ENCODE measurements at places on chromosomes 3 and 15.
A peak's percentile ranks its signal among the peaks of the same experiment; 100 is the strongest.

- DNase-seq = no peak
Observed at GRCh38 chr3:155423526-155424322, 130.2 kb upstream of the STRIT1 start.

DNA sequence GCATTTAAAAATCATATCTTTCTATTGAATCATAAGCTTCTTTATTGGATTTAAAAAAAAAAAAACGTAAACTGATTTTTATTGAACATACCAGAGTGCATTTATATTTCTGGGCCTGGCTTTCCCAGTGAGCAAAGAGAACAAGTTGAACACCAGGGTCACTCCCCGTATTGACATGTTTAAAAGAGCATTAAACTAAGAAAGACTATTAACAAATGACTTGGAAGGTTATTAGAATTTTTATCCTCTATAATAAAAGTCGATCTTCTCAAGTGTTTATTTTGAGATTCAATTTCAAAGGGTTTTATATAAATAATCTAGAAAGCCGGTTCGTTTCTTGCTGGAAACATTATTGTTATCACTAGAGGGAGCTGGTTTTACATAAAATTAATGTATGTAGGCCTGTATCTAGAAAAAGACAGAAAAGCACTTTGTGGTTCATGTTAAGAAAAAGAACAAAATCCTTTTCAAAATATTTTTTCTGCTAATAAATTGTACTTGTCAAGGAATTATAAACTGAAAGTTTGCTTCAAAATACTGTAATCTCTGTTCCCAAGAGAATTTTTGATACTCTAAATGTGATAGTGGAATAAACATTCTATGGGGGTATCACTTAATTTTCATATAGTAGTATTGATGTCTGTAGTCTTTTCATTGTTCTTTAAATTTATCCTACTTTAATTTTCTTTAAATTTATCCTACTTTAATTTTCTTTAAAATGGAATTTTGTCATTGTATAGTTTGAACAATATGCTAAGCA lies 321.8 kb upstream of the MME start:
- no peak for DNase-seq

DNA sequence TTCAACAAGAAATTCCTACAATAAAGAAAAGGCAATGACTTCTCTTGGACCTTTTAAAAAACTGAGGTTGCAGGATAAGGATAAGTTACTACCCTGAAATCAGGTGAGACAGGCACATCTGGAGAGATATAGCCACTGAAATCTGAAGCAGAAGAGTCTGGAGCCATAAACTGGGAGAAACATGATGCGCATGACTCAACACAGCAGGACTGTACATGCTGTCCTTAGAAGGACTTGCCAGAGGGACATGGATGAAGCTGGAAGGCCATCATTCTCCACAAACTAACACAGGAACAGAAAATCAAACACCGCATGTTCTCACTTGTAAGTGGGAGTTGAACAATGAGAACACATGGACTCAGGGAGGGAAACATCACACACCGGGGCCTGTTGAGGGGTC lies 1020.2 kb downstream of the AGBL1 start:
- no peak for DNase-seq

DNA sequence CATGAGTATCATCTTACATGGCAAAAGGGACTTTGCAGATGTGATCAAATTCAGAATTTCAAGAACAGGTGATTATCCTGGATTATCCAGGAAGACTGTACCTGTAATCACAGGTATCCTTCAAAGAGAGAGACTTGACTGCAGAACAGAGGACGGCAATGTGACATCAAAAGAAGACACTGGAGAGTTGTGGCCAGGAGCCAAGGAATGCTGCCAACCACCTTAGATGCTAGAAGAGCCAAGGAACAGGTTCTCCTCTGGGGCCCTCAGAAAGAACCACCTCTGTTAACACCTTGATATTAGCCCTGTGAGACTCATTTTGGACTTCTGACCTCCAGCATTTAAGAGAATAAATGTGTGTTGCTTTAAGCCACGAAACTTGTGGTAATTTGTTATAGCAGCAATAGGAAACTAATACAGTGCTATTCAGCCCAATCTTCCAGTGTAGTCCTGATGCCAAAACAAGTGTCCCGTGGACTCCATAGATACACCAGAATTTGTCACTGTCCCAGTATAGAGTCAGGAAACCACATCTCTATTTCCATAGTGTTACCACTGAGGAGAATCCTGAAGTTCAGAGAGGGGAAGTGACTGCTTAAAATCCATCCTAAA lies 330.6 kb upstream of the TLE3 start:
- no peak for DNase-seq

GRCh38 chr3:47315069-47315647 lies 32.4 kb downstream of the KLHL18 start:
- no peak for DNase-seq

- DNase-seq = no peak
Observed at GRCh38 chr3:155070932-155071387, 9.2 kb upstream of the MME start.

- peak; percentile 13 for DNase-seq
Observed at GRCh38 chr3:169865176-169865767, 4.5 kb downstream of the LRRC31 start.
